Heart right ventricle (tissue), 16 donors: ENCODE measurements at places on chromosomes 1 and 21. TPM values are rescaled to one million over a fixed set of nuclear protein-coding genes. Genes with fewer than 3 reads are reported as not detected.

DNA sequence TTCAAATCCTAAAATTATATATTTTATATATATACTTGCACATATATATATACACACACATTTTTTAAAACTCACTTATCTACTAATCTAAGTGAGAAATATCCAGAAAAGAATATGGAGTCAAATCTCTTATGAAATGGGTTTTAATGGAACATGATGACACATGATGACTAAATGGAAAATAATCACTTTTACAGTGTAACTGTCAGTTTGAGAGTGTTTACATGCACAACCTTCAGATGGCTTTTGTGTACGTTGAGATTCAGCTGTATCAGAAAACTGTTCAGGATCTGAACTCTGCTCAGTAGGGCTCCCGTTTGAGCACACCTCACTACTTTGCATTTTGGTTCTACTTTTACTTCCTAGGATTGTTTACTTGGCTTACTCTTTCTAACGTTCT is 189.8 kb downstream of the DNAH14 start:
- H3K27ac ChIP-seq, result no peak overlapping the region
- DNase-seq, result no peak

DNA sequence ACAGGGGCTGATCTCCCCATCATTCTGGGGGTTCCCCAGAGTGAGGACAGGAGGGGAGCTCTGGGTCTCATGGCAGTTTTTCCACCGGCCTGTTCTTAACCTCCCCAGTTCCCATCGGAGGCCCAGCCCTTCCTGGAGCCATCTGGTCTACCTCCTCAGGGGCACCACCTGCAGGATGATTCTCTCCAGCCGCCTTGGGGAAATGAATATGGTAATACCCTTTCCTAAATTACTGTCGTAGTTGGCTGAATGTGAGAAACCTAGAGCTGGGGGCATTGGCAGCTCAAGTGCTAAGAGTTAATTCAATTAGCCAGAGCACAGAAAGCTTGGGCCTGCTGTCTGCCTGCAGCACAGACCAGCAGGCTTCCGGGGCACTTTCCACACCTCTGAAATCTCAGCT is 64.9 kb downstream of the TAS1R2 start:
- H3K27ac ChIP-seq, result no peak overlapping the region
- no peak overlapping the region for H3K4me3 ChIP-seq
- H3K27me3 ChIP-seq, result peaks cover 55% of the 10 kb centered on the region
- H3K4me1 ChIP-seq, result no peaks in the 10 kb centered on the region
- H3K36me3 ChIP-seq, result no peaks in the 10 kb centered on the region

MFAP2 gene
- total RNA-seq, result 1.5 TPM

DNA sequence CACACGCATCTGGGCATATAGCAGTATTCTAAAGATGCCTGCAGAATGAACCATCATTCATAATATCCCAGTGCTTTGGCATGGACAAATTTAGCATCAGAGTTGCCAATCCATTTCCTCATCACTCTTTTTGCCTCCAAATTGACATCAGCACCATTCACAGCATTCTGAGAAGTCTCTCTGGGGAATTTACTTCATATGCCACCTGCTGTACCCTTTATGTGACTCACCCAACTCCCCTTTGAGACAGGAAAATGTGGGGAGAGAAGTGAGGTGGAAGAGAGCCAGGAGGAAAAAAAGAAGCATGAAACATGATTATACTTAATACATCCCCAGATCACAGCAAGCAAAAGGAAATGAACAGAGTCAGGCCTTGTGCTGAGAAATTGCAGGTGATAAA is 37.4 kb downstream of the RAB3B start:
- no peaks in the 10 kb centered on the region for H3K4me1 ChIP-seq
- peaks cover 11% of the 10 kb centered on the region for H3K27me3 ChIP-seq
- DNase-seq, result no peak
- H3K4me3 ChIP-seq, result no peak overlapping the region
- no peaks in the 10 kb centered on the region for H3K36me3 ChIP-seq

FTCD gene
- total RNA-seq, result 0.38 TPM
